ENCODE measurements at places on chromosomes 13 and 19.

DNA sequence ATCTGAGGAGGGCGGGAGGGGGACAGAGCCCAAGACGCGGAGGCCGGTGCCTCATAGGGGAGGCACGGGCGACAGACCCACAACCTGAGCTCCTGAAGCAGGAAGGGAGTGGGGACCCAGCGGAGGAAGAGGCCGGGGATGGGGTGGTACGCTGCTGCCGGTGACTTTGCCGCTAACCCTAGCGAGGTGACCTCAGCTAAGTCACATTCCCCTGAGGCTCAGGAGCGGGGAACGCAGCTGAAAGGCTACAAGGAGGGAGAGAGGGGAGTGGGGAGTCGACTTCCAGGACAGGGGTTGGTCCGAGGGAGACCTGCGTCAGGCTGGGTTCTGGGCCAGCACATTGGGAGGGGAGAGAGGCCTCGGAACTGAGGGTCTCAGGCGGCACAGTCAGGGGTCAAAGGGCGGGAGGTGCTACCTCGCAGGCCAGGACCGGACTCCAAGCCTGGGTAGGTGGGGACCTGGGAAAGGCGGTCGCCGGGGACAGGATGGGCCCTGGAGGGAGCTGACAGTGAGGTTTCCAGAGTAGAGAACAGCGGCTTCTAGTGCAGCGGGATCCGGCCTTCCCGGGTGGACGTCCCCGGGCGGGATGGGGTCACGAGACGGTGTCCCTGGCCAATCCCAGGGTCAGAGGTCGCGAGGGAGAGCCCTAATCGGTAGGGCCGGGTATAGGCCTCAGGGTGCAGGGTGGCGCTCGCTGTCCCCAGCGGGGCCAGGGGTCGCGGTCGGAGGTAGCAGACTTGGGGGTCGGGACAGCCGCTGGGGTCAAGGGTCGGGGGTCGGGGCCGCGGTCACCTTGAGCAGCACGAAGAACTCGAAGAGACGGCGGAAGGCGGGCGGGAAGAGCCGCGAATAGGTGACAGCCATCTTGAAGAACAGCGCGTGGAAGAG is 699 bp downstream of the TMEM259 start:
- DNase-seq = no peak

- no peak for DNase-seq
Observed at GRCh38 chr13:26378116-26378515, 124.2 kb downstream of the CDK8 start.

DNA sequence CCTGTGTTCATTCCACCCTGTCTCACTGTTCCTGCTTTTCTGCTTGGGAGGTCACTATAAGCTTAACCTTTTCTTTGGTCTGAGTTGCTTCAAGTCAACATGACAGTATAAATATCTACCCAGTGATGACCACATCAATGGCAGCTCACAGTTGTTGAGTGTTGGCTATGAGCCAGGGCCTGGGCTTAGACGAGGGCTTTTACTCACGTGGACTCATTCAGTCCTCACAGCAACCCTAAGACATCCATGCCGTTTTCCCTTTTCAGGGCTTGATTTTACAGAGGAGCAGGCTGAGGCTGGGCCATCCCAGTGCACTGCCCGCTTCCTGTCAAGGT is 10.2 kb upstream of the CCDC97 start:
- DNase-seq = no peak

- no peak for DNase-seq
Observed at GRCh38 chr19:49820125-49820524, 2.0 kb downstream of the MED25 start.

DNA sequence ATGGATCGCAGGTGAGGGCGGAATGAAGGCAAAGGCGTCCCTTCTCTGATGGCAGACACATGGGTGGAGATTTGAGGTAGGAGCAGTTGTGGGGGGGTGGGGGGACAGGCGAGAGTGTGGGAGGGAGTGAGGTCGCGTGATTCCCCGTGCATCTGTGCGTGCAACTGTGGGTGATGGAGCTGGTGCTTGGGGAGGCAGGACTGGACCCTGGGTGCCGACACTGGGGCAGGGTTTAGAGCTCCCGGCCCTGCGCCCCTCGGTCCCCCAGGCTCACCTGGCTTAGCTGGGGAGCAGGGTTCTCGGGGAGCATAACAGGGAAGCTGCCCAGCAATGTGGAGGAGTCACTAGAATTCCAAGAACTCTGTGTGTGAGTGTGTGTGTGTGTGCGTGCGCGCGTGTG is 3.4 kb downstream of the TMPRSS9 start:
- DNase-seq = no peak

Data from COR-L47 (cell line).